ENCODE measurements at places on chromosomes 3 and 15.

GRCh38 chr15:61489571-61489970, 260.5 kb upstream of the RORA start:
- no peak for DNase-seq

DNA sequence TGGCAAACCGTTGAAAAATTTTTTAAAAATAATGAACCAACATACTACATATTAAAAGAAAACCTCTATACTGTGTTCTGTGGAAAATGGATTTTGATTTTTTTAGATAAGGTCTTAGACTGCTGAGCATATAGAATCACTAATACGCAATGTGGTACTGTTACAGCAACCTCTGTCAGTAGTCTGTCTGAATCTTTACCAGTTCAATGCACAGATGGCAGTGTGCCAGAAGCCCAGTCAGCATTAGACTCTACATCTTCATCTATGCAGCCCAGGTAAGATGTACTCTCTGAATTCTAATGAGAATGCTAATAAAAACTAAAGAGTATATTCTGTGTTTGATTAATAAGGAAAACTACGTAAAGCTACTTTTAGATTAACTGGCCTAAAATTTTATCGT, 31.3 kb upstream of the FAH start:
- DNase-seq: no peak

DNA sequence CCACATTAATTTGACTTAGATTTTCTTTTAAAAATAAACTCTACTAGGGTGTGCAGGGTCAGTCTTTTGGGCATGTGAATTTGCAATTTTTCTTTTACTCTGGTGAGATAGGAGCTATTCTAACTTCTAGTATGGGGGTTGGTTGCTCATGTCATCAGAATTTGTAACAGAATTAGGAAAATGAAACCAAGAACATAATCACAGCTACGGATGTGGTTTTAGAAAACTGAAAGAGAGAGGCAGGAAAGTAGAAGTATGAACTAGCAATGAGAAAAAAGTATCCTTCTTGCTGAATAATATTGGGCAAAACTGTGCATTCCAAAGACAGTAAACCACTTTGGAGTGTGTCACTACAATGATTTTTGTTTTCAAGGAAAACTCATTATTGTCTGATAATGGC, 43.3 kb downstream of the ADPGK start:
- no peak for DNase-seq

DNA sequence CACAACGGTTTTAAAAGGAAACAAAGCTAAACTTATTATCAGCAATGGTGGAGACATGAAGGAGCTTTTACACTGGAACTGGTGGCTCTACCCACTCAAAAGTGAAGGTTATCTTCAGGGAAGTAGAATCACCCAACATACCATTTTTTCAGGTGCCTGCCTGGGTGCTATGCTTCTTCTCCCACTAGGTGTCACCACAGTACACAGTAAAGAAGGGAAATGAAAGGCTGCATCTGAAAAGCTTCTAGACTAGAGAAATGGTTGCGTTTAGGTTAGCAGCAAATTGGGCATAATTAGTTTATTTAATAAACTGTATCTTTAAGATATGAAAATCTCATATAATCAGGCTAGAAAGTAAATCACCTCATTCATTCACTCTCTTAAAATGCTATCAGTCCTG, 47.0 kb upstream of the SELENOK start:
- no peak for DNase-seq

- no peak for DNase-seq
Measured at GRCh38 chr3:4036046-4036445, 236.8 kb downstream of the LRRN1 start.

DNA sequence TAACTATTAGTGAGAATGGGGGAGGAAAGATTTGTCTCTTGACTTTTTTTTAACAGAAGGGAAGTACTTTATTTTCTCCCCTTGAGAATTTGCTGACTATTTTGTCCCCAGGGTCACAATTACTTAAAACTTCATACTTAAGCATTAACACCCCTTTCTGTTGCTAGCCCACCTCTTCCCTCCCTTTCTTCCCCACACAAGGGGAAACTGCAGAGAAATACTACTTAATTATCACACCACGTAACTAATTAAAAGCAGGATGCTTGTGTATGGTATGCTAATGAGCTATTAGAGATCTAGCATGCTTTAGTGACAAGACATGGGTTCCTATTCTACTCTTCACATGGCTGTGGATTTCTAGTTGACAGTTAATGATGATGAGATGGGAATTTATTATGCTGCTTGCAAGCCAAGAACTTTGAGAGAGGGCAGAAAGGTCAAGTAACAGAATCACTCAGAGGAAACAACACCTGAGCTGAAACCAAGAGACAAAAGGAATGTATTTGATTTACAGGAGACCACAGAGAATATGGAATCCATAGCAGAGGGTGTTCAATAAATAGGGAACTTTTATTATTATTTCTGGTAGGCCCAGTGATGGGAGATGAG, 179.2 kb downstream of the LSAMP start:
- no peak for DNase-seq
